ENCODE measurements at places on chromosomes 7 and 10.

GRCh38 chr7:36986511-36986933, 262.2 kb upstream of the AOAH start:
- peak; percentile 59 for DNase-seq

DNA sequence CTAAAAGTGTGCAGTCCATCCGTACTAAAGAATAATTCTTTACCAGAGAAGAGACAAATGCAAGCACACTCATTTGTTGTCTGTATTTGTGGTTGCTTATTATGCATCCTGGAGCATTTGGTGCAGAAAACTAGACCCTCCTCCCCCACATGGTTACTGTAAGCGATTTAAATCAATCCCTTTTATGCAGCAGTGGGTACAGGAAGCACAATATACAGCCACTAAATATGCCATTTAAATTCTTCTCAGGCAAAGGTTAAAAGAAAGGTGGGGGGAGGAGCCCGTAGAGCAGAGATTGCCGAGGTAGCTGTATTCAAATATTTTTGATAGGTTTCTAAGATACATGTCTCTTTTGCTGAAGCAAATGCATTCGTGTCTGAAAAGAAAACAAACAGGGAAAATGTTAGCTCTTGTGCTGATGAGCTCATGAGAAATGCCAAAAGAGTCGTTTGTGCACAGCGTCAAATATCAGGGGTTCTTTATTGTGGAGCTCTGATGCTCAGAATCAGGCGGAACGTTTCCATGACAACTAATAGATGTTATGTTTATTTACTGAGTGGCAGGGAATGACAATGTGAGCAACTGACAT, 131.3 kb upstream of the NPVF start:
- no peak for DNase-seq

GRCh38 chr10:64113375-64113774, 592.2 kb downstream of the REEP3 start:
- DNase-seq, result no peak

DNA sequence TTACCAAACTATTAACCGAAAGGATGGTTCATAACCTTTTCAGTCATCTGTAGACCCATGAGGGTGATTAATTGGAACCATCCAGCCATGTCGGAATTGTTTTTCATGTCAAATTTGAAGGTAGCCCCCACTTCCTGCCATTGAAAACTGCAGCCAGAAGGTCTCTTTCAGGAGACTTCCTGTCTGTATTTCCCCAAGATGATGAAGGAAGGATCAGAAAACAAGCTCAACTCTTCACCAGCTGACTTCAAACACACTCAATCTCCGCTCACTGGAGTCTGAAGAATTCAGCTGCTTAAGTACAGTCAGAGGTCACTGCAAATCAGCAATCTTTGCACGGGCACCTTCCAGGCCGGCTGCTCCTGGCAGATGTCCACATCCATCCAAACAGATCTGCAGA, 291.7 kb upstream of the NPVF start:
- no peak for DNase-seq

GRCh38 chr7:22566176-22566575, 66.2 kb upstream of the STEAP1B start:
- no peak for DNase-seq

GRCh38 chr10:18684953-18685352, 25.7 kb downstream of the ARL5B start:
- DNase-seq, result no peak

All from HuH-7 (cell line).